ENCODE measurements at places on chromosomes 7 and 10.
A peak's percentile ranks its signal among the peaks of the same experiment; 100 is the strongest.

GRCh38 chr7:83976302-83976701 lies 218.3 kb downstream of the SEMA3A start:
- DNase-seq = no peak

DNA sequence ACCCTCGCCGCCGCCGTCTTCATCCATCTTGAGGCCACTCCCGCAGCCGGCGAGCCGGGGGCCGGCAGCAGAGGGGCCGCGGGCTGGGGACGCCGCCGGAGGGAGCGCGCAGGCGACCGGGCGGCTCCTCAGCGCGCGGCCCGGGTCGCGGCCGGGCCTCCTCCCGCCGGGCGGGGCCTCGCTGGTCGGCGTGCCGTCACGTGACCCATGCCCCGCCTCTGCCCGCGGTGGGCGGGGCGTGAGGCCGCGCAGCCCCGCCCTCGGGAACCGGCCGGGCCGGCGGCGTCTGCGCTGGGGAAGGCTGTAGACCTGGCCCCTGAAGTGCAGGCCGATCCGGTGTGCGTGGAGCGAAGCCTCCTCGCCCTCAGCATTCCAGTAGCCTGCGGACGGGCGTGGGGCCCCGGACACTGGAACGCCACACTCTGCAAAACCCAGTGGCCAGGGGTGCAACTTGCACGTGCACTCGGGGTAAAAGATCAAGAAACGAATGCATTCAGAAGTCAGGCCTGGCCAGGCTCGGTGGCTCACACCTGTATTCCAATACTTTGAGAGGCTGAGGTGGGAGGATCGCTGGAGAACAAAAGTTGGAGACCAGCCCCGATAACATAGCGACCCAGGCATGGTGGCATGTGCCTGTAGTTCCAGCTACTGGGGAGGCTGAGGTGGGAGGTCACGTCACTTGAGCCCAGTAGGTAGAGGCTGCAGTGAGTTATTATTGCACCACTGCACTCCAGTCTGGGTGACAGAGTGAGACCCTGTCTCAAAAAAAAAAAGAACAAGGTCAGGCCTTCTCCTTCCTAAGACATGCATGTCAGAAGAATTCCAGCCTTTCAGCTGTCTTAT lies at the start of gene CYTH3:
CYTH3 (minus strand) TSS at position 144 of the 843 bp plus-strand sequence; CDS start at position 27, 117 bp downstream.
- DNase-seq = peak; percentile 78

DNA sequence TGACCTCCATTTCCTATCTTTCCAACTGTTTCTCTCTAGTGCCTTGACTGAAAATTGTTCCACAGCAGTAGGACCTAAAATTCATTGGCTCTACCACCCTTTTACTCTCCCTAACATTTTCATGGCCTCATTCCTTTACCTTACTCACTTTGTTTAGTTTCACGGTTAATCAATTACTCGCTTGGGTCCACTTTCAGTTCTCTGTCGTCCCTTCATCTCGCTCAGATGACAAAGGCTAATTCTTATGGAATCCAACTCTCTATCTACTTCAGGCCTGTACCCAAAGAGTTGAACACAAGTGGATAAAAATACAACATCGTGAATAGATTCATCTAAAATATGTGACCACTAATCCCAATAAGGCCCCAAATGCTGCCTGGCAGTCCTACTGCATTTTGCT lies 85.9 kb upstream of the ADO start:
- no peak for DNase-seq

GRCh38 chr10:132838346-132838970 lies 52.5 kb upstream of the NKX6-2 start:
- DNase-seq = no peak

DNA sequence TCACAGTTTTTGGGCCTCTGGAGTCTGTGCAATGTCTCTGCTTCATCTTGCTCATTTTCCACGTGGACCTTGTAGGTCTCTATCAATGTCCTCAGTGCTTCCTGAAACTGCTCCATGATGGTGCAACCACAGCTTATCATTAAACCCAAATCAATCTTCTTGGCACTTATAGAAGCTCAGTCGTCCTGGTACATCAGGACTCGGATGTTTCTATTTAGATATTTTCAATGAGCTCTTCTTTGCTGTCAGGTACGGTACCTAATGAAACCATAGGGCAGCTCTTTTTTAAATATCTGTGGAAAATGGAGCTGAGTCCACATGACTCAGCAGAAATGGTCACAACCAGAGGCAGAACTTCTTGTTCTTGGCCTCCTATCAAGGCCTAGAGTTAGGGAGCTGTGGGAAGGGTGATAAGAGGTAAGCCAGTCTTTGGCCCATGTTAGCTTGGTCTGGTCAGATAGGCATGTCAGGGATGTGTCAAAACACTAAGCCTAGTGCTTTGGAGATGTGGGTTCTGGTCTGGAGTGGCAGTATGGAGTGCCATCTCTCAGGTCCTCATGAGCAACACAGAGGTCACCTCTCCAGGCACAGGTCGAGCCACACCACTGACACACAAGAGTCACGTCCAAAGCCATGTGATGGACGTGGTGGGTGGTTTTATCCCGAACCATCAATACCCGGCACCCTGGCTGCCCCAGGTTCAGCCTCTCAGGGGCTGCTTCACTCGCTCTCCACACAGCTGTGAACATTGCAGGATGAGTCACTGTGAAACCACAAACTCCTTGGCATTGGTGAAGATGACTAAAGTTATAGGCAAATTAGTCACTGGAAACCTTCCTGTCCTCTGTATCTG lies 87.0 kb downstream of the TBXAS1 start:
- peak; percentile 23 for DNase-seq

GRCh38 chr7:55523366-55523765 lies 48.9 kb downstream of the VOPP1 start:
- DNase-seq = no peak

DNA sequence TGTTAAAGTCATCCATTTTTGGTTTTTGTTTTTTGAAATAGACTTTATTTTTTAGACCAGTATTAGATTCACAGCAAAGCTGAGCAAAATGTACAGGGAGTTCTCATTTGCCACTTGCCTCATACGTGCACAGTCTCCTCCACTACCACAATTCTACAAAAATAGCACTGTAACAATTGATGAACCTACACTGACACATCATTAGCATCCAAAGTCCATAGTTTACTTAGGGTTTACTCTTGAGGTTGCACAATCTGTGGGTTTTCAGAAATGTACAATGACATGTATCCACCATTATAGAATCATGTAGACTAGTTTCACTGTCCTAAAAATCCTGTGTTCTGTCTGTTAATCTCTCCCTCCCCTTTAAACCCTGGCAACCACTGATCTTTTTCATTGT lies 125.8 kb upstream of the PDSS1 start:
- no peak for DNase-seq

DNA sequence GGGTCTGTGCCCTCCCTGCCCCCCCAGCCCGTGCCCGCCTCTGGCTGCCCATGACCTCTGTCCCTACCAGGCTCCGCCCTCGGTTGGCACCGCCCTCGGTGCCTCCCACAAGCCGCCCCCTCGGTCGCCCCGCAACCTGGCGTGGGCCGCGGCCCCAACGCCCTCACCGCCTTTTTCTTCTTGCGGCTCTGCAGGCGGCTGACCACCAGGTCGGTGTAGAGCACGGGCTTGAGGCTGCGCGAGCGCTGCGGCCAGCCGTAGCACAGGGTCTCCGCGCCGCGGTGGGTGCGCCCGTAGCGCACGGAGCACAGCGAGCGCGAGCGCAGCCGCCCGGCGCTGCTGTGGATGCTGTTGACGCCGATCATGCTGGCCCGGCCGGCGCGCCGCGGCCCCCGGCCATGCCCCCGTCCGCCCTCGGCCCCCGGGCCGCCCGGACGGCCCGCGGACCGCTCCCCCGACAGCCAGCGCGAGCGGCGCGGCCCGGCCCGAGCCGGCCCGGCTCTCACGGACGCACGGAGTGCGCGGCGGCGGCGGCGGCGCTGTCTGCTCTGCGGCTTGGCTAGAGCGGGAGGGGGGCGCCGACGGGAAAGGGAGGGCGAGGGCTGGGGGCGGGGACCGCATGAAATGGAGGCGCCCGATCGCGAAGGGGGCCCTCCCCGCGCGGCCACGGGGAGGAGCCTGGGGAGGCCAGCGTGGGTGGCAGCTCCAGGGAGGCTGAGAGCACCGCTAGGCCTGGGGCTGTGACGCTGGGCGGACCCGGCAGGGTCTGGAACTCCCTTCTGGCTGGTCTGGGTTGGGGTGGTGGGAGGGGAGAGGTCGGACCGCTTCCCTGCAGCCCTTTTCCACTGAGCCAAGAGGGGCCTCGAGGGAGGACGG lies 9.6 kb downstream of the PSD start:
- DNase-seq = no peak

DNA sequence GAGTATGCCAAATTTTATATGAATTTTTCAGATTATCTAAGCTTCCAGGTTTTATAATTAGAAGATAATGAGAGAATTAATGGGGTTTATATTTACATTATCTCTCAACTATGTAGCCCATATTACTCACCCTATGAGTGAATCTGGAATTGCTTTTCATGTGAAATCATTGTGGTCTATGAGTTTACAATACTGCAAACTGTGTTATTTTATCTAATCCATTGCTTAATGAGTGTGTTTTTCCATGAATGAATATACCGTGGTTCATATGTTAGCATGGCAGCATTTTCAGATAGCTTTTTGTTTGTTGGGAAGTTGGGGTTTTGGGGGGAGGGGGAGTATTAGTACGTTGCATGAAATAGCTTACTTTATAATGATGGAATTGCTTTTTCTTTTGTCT lies 44.5 kb downstream of the FGFBP3 start:
- DNase-seq = no peak

All from stimulated activated CD4-positive, alpha-beta T cell treated with anti-CD3 and anti-CD28 coated beads, TNF-alpha, amount 100 ng/mL, for 1 hour (primary cell).